ENCODE measurements at places on chromosomes 2 and 18.
A peak's percentile ranks its signal among the peaks of the same experiment; 100 is the strongest.

DNA sequence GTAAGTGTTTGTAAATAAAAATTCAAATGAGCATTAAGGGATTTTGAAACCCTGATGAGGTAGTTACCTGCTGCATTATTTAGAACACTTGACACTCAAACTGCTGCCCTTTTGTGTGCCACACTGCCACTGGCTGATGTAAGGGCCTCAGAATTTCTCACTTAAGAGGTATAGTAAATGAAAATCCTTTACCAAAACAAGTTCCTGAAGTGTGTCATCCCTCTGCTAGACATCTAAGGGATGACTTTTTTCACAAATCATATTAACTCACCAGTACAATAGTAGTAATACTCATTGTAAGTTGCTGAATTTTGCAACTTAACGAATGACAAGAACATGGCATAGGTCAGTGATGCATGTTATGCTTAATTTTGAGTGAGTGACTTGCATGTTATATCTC is 274.9 kb upstream of the UBE2E3 start:
- DNase-seq = peak; percentile 17

DNA sequence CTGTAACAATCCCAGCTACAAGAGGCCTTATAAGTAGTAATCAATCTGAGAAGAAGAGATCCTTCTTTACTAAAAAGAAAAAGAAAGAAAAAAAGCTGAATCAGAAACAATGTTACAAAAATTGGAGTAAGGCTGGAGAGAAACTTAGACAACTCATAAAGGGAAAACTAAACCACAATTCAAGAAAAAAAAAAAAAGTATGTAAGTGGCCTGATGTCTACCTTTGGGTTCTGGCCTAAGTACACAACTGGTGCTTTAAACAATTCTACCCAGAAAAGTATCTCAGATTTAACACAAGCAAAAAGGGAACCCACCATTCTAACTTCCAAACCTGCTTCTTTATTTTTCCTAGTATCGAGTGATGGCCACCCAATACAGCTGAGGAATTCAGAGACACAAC is 45.3 kb downstream of the ZNF521 start:
- DNase-seq = no peak

DNA sequence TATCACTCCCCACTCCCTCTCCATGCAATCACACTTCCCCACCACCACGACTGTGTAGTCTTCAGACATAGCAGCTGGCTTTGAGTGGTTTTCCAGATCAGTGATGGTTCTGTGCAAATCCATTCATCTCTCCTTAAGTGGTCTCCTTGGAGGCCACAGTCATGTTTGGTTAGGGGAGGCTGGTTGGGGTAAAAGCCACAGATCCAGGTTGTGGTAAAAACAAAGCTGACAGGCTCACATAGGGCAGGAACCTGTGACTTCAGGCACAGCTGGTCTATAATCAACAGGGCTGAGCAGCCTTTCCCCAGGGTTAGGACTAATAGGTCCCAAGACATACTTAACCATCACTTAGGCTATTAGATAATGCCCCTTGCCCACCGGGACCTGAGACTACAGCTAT is 46.2 kb upstream of the FZD7 start:
- DNase-seq = no peak

GRCh38 chr18:58962336-58962735 is 97.7 kb downstream of the ZNF532 start:
- DNase-seq = no peak

GRCh38 chr2:46000660-46001059 is 296.5 kb upstream of the EPAS1 start:
- no peak for DNase-seq

- DNase-seq = no peak
Observed at GRCh38 chr2:133711201-133711600, 142.9 kb upstream of the NCKAP5 start.

- DNase-seq = peak; percentile 49
Observed at GRCh38 chr18:37537868-37538525, 27.6 kb downstream of the CELF4 start.

- DNase-seq = no peak
Observed at GRCh38 chr18:76386886-76387285, 108.2 kb downstream of the ZNF516 start.

DNA sequence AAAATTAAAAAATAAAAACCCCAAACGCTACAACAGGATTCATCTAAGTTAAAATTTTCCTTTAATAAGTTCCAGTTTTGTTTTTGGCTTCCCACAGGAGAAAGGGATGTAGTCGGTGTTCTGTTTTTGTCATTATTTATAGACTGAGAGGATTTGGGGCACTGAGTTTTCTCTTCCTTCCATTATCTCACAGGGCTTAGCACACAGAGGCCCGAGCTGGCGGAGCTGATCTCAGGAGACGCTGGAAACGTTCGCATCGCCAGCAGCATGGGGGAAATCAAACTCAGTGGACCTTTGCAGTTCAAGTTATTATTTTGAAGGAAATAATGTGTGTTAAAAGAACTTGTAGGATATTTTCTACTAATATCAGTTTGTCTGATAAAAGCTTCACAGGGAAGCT is 669.7 kb upstream of the SALL3 start:
- no peak for DNase-seq

DNA sequence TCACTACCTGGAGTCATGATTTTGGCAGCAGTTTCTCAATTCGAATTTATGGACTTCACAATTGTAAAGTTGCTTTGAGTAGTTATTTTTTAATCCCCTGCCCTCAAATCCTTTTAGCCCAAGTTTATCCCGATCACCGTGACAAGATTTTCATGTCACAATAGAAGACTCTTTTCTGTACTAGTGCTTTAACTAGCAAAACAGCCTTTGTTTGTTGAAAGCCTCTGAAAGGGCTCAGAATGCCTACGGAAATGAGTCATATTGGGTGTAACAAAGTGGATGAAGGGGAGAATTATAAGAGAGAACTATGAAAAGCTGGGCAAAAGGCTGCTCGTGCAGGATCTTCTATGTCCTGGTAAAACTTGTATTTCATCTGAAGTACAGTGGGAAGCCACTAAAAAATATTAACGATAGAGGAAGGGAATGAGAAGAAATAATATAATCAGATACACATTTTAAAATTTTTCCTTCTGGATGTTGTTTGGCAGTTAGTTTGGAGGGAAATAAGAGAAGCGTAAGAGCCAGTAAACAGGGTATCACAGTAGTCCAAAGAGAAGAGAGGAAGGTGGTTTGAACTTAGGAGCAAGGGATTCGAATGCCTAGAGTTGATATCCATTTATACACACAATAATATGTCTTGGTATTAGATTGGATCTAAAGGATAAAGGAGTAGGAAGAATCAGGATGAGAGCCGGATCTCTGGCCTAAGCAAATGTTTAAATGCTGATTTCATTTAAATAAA is 114.9 kb downstream of the GALNT13 start:
- DNase-seq = no peak

DNA sequence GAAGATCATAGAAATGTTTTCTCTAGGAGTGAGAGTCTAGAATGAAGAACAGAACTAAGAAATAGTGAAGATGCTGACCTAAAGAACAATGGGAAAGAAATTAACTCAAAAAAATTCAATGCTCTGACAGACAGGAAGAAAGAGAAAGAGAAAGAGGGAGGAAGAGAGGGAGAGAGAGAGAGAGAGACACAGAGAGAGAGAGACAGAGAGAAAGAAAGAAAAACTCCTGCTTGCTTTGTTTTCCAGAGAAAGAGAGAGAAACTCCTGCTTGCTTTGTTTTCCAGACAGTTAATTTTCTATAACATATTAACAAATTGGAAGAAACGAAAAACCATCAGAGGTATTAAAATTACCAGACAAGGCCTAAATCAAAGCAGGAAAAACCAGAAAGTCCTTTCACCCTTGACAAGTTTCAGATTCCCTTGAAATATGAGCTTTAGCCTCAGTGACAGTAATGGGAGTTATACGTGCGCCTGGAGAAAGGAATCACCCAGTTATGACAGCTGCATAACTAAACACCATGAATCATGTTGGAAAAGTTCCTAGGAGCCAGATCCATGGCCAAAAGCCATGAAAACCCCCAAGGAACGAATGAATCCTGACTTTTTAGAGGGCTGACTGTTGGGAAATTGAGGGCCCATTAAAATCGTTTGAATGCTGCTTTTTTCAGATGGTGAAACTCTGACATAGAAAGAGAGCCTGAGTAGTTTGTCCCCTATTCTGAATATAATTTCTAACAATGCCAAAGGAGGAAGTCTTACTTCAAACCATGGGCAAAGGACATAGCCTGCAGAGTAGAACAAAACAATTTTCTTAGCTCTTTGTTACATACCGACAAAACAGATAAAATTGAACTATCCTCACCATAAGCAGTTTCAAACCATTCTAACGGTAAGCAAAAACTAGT is 228.6 kb upstream of the CHST9 start:
- peak; percentile 94 for DNase-seq

DNA sequence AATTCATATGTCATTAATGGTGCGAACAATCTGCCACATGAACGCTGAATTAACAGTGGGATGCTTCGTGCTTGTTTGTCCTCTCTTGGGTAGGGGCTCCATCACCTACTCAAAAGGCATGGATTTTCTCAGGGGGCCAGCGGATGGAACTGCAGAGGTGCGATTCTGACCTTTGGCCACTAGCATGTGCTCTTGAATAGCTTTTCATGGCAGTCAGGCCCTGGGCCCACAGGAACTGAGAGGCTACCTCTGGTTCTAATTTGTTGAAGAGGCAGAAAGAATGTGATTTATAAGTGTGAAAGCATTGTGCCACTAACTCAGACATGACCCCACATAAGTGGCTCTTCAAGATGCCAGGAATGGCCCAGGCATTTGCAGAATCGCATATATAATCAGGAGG is 283.2 kb downstream of the INSIG2 start:
- DNase-seq = peak; percentile 76

DNA sequence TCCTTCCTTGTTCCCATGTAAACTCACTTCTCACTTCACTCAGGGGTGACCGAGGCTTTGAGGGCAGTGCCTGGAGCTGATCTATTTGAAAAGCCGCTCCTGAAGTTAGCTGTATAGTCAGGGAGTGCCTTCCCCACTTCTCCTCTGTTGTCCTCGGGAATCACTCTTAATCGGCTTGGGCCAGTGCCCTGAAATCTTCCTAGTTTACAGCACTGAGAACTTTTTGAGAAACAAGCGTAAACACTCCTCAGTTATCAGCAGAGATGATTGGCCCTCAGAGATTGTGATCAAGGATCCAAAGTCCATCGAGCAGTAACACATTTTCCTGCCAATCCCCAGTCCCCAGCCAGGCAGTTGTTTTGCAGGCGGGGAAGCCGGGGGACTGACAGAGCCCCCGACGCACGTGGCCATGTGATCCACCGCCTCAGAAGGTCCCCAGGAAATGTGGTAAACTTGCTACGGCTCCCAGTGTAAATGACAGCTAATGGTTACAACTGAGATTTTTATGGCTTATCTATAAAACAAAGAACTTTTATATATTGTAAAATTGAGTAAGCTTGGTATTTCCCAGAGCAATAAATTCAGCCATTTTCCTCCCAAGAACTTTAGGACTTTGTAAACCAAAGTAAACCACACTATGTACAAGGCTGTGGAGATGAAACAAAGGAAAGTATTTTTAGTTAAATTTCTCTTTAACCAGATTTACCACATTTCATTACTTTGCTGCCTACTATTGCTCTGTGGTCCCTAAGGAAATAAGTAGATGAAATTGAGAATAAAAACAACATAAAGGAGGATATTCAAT is 53.5 kb downstream of the C18orf63 start:
- no peak for DNase-seq

DNA sequence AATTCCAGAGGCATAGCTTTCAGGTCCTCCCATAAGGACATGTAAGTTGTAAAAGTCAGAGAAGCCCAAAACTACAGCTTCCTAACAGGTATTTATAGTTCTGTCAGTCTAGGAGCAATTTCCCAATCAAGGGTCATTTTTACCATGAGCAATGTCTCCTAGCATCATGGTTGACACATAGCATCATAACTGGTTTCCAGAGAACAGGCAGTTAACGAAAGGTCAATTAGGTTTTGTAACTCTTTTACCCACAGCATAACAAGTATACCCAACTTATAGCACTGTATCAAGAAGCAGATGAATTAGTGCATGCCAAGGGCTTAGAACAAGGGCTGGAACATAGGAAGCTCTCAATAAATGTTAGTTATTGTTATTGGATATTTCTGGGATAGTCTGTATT is 110.1 kb downstream of the MREG start:
- no peak for DNase-seq

- no peak for DNase-seq
Observed at GRCh38 chr2:191778041-191778440, 68.8 kb downstream of the CAVIN2 start.

DNA sequence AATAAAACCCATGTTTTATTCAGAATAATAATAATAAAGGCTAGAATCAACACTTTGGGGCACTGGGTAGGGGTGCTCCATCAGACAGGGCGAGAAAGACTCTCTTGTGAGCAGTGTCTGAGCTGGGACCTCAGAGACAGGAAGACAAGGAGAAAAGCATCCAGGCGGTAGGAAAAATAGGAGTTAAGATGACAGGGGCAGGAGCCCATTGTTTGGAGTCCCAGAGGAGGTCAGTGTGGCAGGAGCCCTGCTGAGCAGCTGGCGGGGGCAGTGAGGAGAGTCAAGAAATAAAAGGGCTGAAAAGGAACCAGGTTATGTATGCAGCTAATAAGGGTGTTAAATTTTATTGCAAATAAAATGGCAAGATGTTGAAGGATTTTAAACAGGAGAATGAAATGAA is 457.4 kb downstream of the FBXO15 start:
- no peak for DNase-seq

DNA sequence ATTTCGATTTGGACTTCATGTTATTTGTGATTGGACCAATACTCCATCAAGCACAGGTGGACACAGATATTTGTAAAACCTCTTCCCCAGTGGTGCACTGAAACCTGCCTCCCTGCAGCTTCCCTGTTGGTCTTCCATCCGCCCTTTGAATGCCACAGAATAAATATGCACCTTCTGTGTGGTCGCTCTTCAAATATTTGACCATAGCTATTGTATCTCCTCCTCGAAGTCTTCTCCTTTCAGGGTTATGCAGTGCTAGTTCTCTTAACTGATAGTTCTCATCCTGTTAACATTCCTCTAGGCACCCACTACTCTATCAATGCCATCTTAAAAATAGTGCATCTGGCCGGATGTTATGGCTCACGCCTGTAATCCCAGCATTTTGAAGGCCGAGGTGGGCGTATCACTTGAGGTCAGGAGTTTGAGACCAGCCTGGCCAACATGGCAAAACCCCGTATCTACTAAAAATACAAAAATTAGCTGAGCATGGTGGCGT is 12.5 kb downstream of the SPATS2L start:
- no peak for DNase-seq

DNA sequence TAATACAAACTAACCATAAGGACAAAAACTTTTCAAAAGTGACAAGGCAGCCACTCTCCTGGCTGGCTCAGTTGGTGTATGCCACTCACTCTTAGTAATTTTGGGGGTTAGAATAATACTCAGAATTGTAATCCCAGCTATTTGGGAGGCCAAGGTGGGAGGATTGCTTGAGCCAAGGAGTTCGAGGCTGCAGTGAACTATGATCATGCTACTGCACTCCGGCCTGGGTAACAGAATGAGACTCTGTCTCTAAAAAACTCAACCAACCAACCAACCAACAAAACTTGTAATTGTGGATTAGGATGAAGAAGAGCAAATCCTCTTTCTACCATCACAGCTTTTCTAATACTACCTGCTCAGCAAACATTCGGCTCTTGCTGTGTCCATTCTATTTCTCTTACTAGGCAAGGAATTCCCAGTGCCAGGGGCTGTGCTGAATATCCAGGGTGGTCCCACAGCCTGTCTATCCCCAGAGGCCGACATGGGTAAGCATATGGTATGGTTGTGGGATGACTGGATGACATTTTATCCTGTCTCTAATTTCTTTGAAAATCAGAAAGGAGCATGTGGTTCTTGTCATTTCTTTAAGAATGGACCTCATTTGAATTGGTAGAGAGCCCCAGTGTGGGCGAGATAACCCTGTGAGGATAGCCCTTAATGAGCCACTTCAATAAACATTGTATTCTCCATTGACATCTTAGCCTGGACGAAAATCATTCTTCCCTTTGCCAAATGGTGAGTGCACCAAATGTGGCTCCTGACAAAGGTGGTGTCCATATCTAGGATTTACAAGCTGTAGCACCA is 220.1 kb downstream of the MYCN start:
- no peak for DNase-seq

Measured in fibroblast of skin of right biceps (primary cell).